ENCODE measurements at places on chromosomes 5 and 9. TPM values are rescaled to one million over a fixed set of nuclear protein-coding genes. Genes with fewer than 3 reads are reported as not detected.

Gene TAS2R1
- polyA plus RNA-seq = not detected

Gene TMEM203
- polyA plus RNA-seq = 86.6 TPM

DNA sequence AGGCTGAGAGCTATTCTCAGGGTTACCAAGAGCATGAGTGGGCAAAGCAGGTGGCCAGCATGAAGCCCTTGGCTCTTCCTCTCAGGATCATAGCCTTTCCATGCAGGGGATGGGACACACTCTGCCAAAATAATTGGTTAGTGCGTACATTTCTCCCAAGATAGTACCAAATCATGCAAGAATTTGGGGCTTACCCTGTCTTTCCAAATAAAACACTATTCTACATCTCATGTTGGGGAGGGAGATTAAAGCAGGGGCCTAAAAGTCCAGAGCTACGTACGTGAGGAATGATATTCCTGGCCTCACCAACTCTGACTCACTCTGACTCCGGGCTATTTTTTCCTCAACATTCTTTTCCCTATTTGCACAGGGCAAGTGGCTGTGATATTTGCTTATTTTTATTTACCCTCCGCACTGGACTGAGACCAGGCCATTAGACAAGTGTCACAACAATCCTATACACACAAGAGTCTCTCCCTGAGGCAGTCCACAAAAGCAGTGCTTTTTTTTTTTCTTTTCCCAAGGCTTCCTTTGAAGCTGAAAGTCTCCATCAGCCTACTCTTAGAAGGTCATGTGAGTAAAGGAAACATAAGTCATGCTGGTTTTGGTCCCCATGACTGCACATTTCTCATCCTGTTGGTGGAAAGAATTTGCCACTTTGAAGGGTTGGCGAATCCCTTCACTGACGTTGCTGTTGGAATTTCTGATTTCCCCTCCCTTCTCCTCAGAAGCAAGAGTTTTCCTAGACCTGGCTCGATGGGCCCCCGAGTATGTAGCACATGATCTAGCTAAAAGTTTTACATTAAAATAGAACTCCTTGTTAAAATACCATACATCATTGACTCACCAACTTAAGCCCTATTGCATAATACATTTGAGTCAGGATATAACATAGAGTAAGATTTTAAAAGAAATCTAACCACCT, 40.0 kb downstream of the TMEM252 start:
- H3K4me3 ChIP-seq = no peak overlapping the region
- DNase-seq = peak; percentile 9
- H3K36me3 ChIP-seq = peaks cover 6% of the 10 kb centered on the region
- peak overlapping the region; percentile 75 for H3K27ac ChIP-seq
- no peaks in the 10 kb centered on the region for H3K27me3 ChIP-seq

- DNase-seq = no peak
- no peaks in the 10 kb centered on the region for H3K27me3 ChIP-seq
- no peaks in the 10 kb centered on the region for H3K36me3 ChIP-seq
- no peak overlapping the region for H3K4me3 ChIP-seq
Observed at GRCh38 chr5:85182344-85182743, 797.7 kb upstream of the EDIL3 start.

DNA sequence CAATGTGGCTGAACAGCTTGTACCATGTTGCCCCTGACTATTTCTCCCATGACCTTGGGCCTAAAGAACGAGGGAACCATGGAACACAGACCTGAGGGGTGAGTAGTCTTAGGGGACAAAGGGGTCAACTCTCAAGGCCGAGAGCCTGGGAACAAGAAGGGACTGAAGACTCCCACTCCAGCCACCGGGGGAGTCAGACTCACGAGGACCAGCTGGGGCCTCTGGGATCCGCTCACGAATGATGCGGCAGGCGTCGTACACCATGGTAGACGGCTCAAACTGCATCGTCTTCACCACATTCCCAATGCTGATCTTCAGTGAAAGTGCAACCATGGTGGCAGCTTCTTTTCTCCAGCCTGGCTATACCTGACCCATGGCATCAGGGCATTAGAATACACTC, 6.6 kb downstream of the TLN1 start:
- H3K27me3 ChIP-seq = no peaks in the 10 kb centered on the region
- DNase-seq = no peak
- no peak overlapping the region for H3K27ac ChIP-seq
- H3K4me1 ChIP-seq = peaks cover 37% of the 10 kb centered on the region
- peaks cover 50% of the 10 kb centered on the region for H3K36me3 ChIP-seq
